ENCODE measurements at places on chromosomes 4 and X.

DNA sequence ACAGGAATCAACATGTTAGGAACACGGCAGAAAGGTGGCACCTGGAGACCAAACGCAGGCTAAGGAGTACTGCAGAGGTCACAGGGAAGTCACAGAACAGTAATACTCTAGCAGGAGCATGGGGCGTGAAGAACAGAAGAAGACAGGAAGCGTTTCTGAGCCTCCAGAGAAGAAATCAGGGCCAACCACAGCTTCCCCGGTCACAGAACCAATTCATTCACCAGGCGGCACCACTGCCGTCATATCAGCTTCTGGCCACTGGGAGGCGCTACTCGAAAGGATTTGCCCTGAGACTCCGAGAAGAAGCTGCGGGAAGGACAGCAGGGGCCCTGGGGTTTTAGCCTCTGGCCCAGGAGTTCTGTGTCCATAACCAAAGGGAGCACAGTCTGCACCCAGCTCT, 78.0 kb upstream of the DRD5 start:
- DNase-seq: no peak

GRCh38 chr4:35238793-35239192, 1005.5 kb downstream of the ARAP2 start:
- DNase-seq: no peak

GRCh38 chr4:89549907-89550306, 242.3 kb upstream of the GPRIN3 start:
- no peak for DNase-seq

GRCh38 chrX:43581888-43582539, 74.1 kb upstream of the MAOA start:
- DNase-seq: no peak

GRCh38 chr4:173246719-173247118, 78.1 kb downstream of the GALNT7 start:
- DNase-seq: no peak

DNA sequence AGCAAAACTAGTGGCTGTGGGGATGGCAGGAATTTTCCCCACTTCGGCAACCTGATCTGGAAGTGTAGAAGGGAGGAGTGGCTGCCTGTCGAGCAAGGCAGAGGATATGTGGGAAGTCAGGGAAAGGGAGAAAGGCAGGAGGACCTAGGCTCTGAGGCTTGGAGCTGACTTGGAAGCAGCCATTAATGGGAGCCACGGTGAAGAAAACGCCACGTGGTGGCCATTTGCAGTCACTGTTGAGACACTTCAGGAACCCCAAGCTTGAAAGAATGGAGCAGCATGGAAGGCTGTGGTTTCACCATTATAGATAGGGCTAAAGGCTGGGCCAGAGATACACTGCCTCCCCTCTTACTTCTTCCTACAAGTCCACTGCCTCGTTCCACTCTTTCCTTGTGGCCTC, 41.8 kb upstream of the MAML3 start:
- no peak for DNase-seq

GRCh38 chr4:164304861-164305260, 449.1 kb upstream of the SMIM31 start:
- DNase-seq: no peak

DNA sequence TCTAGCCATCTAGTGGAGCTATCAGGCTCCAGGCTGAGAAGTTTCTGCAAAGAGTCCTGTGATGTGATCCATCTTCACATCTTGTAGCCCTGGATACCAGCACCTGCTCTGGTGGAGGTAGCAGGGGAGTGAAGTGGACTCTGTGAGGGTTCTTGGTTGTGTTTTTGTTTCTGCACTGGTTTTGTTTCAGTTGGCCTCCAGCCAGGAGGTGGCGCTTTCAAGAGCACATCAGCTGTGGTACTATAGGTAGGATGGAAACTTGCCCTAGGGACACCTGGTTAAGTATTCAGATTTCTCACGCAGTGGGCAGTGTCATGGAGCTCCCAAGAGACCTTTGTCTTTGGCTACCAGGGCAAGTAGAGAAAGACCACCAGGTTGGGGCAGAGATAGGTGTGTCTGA, 257.5 kb upstream of the SLC7A11 start:
- DNase-seq: no peak

- DNase-seq: no peak
These were observed 203.1 kb downstream of the LARP7 start for GRCh38 chr4:112840061-112840460.

GRCh38 chrX:9988762-9989161, 21.6 kb downstream of the CLDN34 start:
- no peak for DNase-seq

DNA sequence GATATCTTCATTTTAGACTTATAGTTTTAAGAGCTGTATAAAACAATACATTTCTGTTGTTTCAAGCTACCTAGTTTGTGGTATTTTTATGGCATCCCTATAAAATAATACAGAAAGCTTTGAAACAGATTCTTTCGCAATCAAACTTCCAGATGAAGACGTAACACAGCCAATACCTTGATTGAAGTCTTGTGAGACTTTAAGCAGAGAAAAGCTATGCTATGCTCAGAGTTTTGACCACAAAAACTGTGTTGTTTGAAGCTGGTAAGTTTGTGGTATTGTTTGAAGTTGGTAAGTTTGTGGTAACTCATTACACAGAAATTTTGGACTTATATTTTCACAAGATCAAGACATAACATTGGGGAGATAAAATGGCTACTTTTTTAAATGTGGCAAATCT, 201.8 kb upstream of the UGT8 start:
- no peak for DNase-seq

Data from RWPE2 (cell line).